Retinal pigment epithelial cell (primary cell): ENCODE measurements at places on chromosomes 2 and 18.

GRCh38 chr2:52526735-52527134 is 1240.9 kb upstream of the CHAC2 start:
- DNase-seq, result no peak

DNA sequence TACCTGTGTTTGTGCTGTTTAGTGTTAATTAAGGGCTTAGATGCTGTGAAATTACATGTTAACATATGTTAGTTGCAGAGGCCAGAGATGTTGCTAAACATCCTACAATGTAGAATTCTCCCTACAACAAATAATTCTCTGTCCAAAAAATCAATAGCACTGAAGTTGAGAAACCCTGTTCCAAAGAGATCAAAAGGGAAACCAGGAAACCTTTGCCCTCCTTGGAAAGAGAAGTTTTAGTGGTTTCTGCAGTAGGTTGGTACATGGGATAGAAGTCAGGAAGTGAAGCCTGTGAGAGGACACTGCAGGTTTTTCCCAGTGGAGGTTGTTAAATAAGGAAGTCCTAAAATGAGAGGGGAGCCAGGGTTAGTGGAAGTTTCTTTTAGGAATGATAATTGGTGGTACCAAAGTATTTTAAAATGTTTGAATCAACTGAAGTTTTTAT is 6.3 kb upstream of the RMDN2 start:
- DNase-seq, result no peak

DNA sequence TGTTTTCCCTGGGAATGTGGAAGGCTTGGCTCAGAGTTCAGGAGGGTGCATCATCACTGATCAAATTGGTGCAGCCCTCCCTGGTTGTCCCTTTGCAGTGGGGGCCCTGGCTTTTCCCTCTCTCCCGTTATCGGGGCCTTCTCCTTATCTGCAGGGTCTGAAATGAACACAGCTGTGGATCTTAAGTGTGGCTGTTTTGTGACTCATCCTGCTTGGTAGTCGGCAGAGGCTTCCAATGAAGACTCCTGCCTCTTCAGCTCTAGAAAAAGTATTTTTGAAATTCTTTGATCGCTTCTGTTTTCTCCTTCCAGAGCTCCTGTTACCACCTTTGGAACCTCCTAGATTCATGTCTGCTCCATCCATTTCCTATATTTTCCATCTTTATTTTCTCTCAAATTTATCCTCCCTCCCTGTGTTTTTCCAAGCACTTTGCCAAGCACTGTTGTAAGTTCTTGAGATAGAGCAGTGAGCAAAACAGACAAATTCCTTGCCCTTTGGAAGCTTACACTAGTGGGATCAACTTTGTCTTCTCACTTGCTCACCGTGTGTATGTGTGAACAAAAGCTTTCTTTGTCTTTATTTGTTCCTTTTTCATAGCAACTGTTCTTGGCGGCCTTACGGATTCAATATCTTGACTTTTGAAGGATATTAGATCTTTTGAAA is 45.7 kb downstream of the RALB start:
- no peak for DNase-seq

DNA sequence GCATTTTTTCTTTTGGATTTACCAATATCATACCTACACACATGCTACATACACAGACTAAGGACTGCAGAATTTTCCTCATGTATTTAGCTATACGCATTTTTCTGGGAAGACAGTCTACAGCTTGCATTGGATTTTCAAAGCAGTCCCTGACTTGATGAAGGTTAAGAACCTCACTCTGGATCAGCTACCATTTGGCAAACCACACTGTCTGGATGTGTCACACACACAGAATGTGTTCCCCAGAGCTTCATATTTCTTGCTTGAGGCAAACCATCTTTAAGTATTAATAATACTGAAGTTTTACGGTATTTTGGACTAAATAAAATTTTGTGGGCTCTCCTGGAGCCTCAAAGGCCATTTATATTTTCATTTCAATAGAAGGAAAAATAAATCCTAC is 102.3 kb downstream of the TCF4 start:
- DNase-seq, result no peak

GRCh38 chr18:51980101-51980500 is 359.9 kb upstream of the DCC start:
- DNase-seq, result no peak

GRCh38 chr2:9656270-9656766 is 25.5 kb upstream of the YWHAQ start:
- DNase-seq, result peak; percentile 80

DNA sequence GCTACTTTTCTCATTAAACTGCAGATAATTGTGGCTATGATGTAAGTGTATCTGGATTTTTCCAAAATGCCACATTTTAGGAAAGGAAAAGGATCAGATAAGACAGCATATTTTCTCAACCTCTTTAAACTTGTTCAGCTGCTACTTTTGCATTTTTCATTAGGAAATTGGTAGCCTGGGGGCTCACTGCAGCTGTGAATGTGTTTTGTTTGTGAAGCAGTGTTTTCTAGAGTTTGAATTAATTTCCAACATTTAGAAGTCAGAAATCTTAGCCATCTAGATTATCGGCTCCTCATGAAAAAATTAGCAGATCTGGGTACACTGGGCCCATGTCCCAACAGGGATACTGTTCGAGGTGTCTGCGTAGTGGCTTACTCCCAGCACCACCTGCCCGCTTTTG is 56.3 kb upstream of the ZDBF2 start:
- DNase-seq, result no peak

DNA sequence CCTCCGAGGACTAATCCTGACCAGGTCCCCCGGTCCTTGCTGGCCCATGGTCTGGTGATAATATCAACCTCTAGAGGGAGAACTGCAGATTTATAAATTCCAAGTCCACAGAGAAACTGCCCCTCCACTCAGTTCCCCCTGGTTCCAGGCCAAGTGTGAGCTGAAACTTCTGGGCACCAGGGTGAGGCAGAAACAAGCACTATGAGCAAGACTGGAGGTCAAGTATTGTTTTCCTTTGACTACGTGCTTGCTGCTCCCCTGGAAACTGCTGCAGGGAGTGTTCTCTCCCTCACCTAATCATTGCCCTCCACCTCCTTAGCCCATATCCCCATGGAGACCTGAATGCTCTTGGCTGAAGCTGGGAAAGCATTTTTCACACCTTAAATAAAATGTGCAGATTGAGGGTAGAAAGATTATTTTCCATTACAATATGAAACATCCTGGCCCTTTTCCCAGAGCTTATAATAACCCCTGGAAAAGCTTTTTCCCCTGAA is 135.2 kb downstream of the RDH14 start:
- no peak for DNase-seq

DNA sequence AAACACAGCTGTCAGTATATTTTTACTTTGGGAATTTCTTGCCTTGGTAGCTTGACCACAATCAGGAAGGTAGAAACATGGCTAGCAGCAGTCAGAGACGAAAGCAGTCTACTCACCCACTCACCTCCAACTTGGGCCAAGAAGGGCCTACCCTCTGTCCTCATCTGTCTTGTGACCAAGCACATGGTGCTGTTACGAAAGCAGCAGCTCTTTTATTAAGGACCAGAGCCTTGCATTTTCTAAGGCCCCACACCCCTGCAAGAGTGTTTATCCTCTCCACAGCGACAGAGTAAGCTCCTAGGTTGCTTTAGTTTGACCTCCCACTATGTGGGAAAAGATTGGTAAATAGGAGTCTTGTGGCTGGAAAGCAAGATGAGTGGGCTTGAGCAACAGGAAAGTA is 31.3 kb upstream of the MSTN start:
- peak; percentile 7 for DNase-seq

DNA sequence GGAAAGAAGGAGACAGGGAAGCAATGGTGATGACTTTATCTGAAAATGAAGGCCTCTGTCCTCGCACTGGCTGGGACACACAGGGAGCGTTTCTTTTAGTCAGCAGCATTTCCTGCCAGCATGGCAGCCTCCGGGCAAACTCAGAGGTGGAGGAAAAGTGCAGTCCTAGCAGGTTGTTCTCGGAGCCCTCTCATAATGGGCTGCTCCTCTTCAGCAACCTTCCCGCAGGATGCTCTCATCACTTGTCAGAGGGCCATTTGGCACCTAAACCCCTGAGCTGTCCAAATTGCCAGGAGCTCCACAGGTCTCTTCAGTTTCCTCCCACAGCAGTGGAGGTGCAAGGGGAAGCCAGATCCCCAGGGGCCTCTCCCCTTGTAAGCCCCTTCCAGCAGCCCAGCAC is 6.2 kb downstream of the STK39 start:
- DNase-seq, result no peak

DNA sequence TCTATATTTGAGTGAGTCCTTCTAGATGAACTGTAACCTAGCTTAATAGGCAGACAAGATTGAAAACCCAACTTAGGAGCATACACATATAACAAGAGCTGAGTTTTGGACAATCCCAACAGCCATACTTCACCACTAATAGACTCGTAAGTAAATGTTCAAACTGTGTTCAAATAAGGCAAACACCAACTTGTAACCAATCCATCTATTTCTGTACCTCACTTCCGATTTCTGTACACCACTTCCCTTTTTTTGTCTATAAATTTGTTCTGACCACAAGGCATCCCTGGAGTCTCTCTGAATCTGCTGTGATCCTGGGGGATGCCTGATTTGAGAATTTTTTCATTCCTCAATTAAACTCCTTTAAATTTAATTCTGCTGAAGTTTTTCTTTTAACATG is 1149.1 kb upstream of the NRXN1 start:
- no peak for DNase-seq
